Endothelial cell of umbilical vein (primary cell): ENCODE measurements at places on chromosomes 3 and 15. TPM values are rescaled to one million over a fixed set of nuclear protein-coding genes. Genes with fewer than 3 reads are reported as not detected.

Gene CCDC12
- total RNA-seq, result 45.0 and 50.5 TPM in 2 replicates

Gene CAMK1
- 23.5 and 25.7 TPM in 2 replicates for total RNA-seq

Gene TMEM158
- total RNA-seq, result 0.42 TPM in 2 replicates

Gene CELF6
- total RNA-seq, result 0.30 TPM in 1 of 2 replicates, not detected in the other

Gene FANCD2OS
- total RNA-seq, result not detected in 2 replicates

DNA sequence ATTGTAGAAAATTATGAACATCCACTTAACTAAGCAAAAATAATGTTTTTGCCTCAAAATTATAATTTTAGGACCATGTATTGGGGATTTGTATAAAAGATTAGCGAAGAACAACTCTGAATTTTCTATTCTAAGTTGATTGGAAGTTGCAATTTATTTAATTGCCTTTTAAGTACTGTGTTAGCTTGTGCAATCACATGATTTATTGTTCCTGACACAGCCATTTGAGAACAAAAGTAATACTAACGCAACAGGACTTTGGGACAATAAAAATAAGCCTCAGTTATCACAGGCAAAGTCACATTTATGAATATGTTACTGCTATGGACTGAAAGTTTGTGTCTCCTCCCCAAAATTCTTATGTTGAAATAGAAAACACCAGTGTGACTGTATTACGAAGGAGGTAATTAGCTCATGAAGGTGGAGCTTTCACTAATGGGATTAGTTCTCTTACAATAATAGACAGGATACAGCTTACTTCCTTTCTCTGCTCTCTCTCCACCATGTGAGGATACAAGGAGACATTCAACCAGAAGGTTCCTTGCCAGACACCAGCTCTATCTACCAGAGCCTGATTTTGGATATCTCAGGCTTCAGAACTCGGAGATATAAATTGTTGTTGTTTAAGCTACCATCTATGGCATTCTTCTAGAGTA lies 745.9 kb downstream of the ZBBX start:
- no peak for DNase-seq

GRCh38 chr3:111676211-111677006 lies 81.3 kb upstream of the ZBED2 start:
- DNase-seq, result peak; percentile 80

GRCh38 chr3:42730706-42731420 lies 28.3 kb upstream of the HHATL start:
- no peak for DNase-seq

- DNase-seq, result no peak
These were observed 2.3 kb downstream of the IL5RA start for GRCh38 chr3:3107858-3108257.

DNA sequence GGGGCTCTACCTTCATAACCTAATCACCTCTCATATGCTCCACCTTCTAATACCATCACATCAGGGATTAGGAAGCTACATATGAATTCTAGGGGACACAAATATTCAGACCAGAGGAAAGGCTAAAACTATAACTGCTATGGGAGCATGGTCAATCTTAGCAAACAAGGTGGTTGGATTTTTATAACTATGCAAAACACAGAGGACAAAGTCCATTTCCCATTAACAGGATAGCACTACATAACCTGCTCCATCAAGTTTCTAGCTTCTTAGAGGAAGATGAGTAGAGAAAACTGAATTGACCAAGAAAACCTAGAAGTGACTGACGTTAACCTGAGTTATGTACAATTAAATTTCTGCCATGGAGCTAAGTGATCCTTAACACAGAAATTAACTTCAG lies 398.6 kb downstream of the TBL1XR1 start:
- no peak for DNase-seq

GRCh38 chr3:110343945-110344344 lies 727.7 kb upstream of the NECTIN3 start:
- DNase-seq, result peak; percentile 9

DNA sequence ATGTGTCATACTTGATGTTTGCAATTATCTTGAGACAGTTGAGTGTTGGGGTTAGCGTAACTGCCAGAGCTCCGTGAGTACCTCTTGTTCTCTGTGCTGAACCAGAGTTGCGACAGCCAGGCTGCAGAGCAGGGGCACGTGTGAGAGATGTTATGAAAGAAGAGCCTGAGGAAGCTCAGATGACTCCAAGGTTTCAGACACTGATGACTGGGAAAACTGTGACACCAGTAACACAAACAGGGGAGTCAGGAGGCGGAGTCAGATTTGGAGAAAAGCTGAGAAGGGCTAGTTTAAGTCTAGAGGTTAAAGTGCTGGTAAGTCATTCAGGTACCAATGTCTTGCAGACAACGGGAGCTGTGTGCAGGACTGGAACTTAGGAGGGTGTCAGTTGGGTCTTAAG lies 45.0 kb downstream of the BLM start:
- no peak for DNase-seq

GRCh38 chr3:185504636-185505035 lies 5.8 kb upstream of the TMEM41A start:
- no peak for DNase-seq

GRCh38 chr3:47318916-47319315 lies 36.2 kb downstream of the KLHL18 start:
- no peak for DNase-seq

DNA sequence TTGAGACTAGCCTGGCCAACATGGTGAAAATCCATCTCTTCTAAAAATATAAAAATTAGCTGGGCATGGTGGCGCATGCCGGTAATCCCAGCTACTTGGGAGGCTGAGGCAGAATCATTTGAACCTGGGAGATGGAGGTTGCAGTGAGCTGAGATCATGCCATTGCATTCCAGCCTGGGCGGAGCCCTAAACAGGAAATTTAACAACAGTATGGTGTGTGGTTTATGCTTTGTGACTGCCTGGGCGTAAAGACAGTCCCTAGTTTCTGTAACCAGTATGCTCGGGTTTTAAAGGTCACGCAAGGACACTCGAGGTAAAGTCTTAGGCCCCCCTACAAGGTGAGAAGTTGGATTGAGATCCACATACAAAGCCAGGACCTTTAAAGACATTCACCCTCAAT lies 43.3 kb downstream of the USP50 start:
- DNase-seq, result no peak

GRCh38 chr3:99753268-99753975 lies 64.2 kb upstream of the CMSS1 start:
- DNase-seq, result peak; percentile 77

GRCh38 chr15:62141643-62142588 lies 23.2 kb downstream of the C2CD4B start:
- DNase-seq, result no peak

DNA sequence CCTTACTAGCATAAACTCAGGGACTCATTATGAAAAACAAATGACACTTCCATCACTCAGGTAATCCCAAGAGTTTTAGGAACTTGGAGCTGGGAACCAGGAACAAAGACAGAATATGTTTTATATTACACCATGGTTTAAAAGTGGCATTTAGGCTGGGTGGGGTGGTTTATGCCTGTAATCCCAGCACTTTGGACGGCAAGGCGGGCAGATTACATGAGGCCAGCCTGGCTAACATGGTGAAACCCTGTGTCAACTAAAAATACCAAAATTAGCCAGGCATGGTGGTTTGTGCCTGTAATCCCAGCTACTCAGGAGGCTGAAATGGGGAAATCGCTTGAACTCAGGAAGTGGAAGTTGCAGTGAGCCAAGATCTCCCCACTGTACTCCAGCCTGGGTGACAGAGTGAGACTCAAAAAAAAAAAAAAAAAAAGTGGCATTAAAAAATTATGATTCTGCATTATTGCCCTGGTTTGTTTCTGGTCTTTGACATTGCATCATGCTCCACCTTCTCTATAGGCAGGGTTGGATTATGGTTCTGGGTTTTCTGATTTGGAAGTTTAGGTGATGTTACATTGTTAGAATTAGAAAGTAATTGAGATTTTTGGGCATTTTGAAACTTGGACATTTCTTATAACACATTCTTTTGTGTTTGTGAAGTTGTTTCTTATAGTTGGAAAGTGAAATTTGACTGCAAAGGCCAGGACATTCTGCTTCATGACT lies 19.0 kb downstream of the SQOR start:
- no peak for DNase-seq

DNA sequence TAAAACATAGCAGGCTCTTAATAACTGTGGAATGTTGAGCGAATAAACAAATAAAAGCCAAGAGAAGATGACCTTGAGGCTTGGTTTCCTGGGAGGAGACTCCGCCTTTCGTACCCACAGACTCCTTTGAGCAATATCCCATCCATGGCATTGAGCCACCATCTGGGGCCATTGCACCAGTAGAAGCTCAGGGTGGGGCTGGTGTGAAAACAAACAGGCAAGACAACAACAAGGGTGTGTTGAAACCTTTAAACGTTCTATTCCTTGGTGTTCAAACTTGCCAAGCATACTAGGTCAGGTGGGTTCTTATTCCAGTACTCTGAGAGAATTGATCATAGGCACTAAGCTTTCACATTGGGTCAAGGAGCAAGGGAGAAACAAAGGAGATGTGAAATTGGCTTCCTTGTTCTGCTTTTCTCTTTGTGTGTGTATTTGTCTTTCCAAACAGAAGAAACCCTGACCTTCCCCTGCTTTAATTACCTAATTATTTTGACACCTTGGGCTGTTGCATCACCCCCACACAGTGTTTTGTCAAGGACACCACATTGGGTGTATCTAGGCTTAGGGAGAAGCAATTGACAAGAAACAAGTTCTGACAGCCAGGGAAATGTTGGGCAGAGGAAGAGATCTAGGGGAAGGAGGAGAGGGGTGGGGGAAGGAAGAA lies 105.1 kb upstream of the BCL6 start:
- no peak for DNase-seq

DNA sequence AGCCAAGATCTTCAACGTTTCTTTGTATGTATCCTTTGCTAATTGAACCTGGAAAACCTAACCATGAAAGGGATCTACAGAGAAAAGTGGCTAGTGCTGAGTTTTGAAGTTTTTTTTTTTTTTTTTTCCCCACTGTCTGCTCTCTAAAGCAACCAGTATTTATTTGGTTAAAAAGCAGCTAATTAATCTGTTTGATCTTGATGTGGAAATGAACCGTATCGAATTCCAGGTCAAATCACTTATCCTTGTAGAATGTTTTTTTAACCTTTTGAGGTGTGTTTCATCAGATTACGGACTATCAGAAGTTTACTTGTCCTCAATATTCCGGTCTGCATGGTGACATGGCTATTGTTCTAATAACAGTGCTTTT lies 117.2 kb downstream of the FNDC3B start:
- no peak for DNase-seq
